ENCODE measurements at places on chromosomes 13 and 19.

- DNase-seq, result no peak
Observed at GRCh38 chr13:101127741-101128353, 288.5 kb downstream of the NALCN start.

GRCh38 chr13:91659256-91660075, 261.0 kb downstream of the GPC5 start:
- no peak for DNase-seq

GRCh38 chr13:39557285-39557955, 45.6 kb downstream of the LHFPL6 start:
- no peak for DNase-seq

GRCh38 chr13:46403851-46404732, 17.0 kb upstream of the RUBCNL start:
- no peak for DNase-seq

DNA sequence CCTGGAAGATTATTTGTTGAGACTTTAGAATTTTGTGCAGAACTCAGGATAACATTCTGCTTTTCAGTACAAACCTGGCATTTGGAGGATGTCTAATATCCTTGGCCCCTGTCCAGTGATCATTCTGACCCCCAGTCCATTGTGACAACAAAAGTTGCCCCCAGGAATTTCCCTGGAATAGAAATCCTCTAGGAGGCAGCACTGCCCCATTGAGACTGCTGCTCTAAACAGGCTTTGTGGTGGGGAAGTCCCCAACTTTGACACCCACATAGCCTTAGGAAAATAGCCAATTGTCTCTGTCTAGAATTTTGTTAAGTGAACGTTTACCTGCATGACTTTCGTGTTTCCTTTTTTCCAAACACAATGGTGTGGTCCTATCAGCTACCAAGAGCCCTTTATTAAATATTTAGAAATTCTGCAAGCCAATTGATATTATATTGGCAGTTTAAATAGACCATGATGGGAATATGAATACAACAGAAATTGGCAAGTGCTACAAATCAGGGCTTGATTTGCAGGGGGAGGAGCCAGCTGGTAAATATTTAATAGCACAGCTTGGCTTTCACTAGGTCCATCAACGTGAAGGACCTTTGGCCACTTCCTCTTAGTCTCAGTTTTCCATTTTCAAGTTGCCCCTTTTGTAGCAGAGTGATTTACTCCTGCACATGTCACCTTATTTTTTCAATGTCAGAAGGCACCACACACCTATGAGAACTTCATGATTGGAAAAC, 451.7 kb downstream of the EFNB2 start:
- no peak for DNase-seq

GRCh38 chr19:9917321-9917720, 19.0 kb downstream of the OLFM2 start:
- DNase-seq, result no peak

DNA sequence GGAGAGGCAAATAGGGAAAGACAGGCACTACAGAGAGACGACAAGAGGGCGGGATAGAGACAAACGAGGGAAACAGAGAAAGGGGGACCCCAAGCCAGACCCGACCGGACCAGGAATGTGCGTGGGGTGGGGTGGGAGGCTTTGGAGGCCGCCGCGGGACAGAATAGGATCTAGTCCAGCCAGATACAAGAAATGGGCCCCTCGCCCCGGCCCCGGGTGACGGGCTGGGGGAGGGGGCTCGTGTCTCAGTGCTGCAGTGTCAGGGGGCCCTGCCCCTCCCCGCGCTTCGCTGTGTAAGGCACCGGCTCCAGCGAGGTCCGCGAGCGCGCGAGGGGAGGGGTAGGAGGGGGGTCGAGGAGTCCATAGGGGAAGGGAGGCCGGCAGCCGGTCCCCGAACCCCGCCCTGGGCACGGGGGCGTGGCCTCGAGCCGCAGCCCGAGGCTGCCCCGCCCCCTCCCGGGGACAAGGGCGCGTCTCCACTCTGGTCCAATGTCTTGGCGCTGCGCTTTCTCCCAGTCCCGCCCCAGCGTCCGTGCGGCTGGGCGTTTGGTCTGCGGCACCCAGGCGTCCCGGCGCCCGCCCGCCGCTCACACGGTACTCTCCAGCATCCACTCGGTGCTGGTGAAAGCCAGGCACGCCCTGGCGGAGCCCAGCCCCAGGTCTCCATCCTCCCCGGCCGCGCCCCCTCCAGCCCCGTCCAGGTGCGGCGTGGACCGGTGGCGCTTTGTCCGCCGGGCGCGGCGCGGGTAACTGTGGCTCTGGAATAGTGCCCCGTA, 11.0 kb downstream of the IFNL1 start:
- no peak for DNase-seq

GRCh38 chr19:29088761-29089160, 124.2 kb downstream of the UQCRFS1 start:
- DNase-seq, result no peak
